ENCODE measurements at places on chromosomes 5 and 9.

- DNase-seq, result peak; percentile 35
These were observed 899 bp upstream of the SHC3 start for GRCh38 chr9:89179540-89179894.

GRCh38 chr5:35458824-35459207, 158.8 kb upstream of the SPEF2 start:
- DNase-seq, result no peak

GRCh38 chr9:84542554-84542953, 127.0 kb upstream of the NTRK2 start:
- DNase-seq, result no peak

DNA sequence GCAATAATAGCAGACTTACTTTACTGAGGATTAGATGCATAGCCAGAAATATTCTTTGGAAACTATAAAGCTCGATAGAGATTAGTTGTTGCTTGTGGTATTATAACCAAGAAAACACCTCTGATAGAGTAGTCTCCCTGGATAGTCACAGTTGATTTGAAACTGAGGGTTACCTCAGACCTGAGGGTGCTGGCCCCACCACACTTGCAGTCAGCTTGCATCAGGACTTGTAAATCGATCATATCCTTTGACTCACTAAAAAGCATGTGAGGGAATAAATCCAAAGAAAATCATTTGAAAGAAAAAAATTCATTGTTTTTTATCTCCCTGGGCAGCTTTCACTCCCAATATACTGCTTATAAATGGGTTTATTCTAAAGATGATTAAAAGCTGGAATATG, 39.4 kb downstream of the GALNT12 start:
- no peak for DNase-seq

- no peak for DNase-seq
These were observed 58.2 kb downstream of the CCNH start for GRCh38 chr5:87354496-87354895.

- DNase-seq, result no peak
These were observed 15.4 kb downstream of the NIPAL4 start for GRCh38 chr5:157475432-157475831.

DNA sequence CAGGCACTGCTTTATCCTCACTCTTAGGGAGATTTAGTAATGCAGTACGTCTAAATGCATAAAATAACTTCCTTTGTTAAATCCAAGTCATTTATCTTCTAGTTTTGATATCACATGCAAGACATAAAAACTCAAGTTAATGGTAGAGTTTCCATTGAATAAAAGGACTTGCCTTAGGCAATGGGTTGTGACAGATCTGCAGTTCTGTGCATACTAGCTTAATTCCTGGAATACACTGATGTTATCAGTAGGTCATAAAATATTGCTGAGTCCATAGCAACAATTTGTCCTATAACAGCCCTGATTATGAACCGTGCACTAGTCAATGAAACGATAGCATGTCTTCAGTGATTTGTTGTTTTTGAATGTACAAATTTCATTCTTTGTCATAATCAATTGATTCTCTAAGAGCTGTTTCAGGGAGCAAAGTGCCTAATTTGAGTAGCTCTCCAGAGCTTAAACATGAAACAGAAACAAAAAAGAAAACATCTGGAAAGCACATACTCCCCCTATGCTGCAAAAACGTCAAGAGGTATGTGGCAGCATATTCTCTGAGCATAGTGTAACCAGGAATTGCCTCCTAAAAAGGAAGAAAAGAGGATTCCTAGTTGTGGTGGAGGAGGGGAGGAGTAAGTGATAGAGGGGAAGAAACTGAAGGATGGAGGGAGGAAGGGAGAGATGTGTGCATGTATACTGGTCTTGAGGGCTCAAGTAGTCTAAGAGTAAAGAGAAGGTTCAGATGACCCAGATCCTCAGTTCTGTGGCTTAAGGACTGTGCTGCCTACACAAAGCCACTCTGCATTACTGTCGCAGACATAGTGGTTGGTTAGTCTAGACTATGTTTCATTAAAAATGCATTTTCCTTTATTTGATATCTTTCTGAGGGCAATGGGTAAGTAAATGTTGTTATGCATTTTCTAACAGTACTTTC, 589.2 kb downstream of the PRR16 start:
- no peak for DNase-seq

DNA sequence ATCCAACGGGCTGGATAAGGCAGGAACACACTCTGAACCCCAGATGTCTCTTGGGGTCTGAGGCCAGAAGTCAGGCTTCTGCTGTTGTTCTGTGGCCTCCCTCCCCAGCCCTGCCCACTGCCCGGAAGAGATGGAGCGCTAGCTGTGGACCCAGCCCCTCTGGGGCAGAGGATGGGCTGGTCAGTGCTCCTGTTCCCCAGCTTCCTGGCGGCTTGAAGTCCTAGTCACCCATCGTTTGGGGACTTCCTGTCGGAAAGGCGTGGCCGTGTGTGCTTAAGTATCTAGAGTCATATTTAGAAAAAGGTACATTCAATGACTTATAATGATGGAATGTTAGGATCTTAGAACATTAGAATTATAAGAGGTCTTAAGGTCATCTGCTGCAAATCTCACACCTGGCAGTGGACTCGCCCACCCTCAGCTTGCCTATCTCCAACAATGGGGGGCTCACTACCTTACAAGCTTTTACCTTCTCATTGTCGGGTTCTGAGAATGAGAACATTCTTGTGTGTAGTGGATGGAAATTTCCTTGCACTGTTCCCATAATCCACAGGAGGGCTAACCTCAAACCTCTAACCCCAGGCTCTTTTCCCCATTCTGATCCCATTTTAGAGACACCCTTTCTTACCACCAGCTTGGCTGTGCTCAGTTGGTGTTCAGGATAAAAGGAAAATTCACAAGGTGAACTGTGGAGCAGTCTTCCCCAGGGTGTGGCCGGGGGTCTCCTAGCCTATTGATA, 13.4 kb upstream of the AIF1L start:
- no peak for DNase-seq

DNA sequence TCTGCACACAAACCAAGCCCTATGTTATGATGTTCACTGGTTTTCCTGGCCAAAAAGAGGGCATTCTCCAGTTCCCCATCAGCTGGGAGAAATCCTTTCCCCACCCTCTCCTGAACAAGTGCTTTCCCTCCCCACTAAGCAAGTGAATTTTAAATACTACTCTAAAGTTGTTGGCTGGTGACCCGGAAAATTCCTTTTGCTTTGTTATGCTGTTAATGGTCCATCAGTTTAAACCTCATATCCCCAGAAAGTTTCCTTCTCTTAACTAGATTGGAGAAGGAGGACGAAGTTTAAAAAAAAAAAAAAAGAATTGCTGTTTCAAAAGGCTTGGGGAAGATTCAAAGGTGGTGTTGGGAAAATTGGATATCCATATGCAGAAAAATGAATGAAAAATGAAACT, 21.9 kb upstream of the SPRY4 start:
- no peak for DNase-seq
